Naive thymus-derived CD4-positive, alpha-beta T cell (primary cell): ENCODE measurements at places on chromosomes 12 and 14. TPM values are rescaled to one million over a fixed set of nuclear protein-coding genes. Genes with fewer than 3 reads are reported as not detected.

DNA sequence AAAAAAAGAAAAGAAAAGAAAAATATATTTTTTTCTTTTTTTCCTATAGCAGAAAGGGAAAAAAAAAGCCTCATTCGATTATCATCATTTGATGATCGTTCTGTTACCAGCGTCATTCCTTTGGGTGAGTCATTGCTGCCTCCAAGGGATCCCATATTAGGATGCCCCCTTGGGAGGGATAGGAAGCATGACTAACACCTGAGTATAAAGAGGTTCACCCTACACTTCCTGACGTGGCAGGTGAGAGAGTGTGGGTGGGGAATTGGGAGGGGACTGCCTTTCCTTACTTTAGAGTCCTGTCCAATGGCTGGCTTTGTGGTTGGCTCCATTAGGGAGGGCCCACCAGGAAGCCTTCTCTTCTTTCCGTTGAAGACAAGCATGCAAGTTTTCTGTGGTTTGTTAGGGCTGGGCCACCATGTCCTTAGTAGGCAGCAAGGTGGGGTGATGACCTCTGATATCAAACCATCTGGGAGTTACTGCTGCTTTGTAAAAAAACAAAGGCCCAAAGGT lies 56.1 kb upstream of the FUT8 start:
- DNase-seq = no peak

ZDHHC22 gene
- total RNA-seq = not detected

GPRC5A gene
- 0.05 TPM in 1 of 2 replicates, not detected in the other for total RNA-seq

- peak; percentile 96 for DNase-seq
Observed at GRCh38 chr12:48157018-48157888, at the start of gene ASB8. TSS of gene ASB8 (minus strand) at chr12:48157515. CDS start at chr12:48153496, 4,019 bp downstream.

C14orf39 gene
- total RNA-seq = not detected

PLEK2 gene
- total RNA-seq = 1.5 TPM

HPD gene
- not detected for total RNA-seq

DNA sequence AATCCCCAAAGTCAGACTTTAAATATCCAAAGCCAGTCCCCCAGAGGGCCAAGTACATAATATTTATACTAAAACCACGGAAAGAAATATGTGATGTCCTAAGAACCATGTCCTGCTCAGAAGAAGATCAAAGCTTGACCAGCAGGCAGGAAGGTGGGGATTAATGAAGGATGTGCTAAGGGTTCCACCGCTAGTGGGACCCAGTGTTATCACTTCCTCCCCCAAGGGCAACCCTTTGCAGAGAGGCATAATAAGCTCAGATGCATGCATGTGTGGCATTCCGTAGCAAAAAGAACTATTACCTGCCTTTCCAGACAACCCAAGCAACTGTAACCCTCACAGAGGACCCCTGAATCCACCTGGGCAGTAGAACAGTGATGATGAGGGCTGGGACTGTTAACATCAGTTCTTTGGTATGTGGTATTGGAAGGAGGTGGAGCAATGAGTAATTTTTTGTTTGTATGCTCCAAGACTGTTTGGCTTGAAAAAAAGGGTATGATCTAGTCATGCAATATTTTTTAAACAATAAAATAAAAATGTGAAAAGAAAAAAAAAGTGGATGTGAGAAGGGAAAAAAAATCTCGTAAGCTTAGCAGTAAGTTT lies 71.7 kb upstream of the ETV6 start:
- DNase-seq = no peak

P2RX7 gene
- 4.1 TPM for total RNA-seq

NOXRED1 gene
- total RNA-seq = 0.33 and 0.48 TPM in 2 replicates

DNA sequence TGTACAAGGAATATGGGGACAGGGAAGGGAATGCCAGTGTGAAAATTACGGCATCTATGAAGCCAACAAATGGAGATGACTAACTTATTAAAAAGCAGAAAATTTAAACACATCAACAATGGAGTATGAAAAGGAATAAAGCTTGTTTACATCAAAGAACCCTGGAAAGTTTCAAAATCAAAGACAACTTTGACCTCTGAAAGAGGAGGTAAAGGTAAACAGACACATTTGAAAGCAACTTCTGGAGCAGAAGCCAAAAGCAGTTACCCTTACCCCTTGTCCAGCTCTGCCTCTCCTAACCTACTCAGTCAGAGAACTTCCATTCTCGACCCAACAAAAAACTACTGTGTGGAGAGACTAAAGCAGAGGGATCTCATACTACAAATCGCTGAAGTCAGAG lies 184.3 kb downstream of the DUSP6 start:
- no peak for DNase-seq

SAMD4A gene
- 2.3 TPM for total RNA-seq

GRCh38 chr12:16266085-16266484 lies 11.4 kb downstream of the SLC15A5 start:
- DNase-seq = no peak

DNA sequence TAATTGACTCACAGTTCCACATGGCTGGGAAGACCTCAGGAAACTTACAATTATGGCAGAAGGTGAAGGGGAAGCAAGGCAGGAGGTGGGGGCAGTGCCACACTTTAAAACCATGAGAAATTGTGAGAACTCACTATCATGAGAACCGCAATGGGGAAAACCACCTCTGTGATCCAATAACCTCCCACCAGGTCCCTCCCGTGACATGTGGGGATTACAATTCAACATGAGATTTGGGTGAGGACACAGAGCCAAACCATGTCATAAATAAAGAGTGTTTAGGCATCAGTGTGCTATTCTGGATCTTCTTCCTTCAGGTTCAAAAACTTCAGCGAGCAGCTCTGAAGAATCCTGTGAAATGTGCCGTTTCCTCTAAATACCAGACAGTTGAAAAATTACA lies 9.7 kb downstream of the DDX47 start:
- no peak for DNase-seq

GRCh38 chr12:11427341-11427740 lies 32.0 kb upstream of the PRB2 start:
- no peak for DNase-seq

POTEG gene
- not detected for total RNA-seq

SLC16A7 gene
- 26.2 and 32.3 TPM in 2 replicates for total RNA-seq

GRCh38 chr14:20801726-20802125 lies 918 bp downstream of the RNASE1 start:
- DNase-seq = no peak

DNA sequence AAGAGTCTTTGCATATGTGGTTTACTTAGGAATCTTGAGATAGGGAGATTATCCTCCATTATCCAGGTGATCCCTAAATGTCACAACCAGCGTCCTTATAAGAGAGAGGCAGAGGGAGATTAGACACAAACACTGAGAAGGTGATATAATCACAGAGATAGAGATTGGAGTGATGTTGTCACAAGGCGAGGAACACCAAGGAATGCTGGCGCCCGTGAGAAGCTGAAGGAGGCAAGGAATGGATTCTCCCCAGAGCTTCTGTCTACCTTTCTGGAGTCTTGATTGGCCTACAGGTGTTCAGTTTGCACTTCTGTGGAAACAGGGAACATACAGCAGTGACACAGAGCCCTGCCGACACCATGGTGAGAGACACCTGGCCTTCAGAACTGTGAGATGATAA lies 101.6 kb downstream of the ANO4 start:
- no peak for DNase-seq

CLEC1B gene
- total RNA-seq = 0.91 TPM

DNA sequence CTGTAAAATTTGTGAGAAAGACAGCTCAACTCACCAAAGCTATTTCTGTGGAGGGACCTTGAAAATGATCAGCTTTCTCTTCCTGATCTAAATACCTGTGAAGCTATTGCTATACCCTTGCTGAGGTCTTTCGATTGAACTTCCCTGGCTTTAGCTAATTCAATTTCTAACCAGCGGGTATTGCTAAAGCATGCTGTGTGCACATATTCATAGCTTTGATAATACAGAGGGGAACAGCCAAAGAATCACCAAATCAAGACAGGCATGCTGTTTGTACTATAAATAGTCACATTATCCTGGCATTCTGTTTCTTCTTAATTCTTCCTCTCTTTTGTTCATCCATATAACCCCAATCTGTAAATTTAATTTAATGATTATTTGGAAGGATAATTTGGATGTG lies 233.0 kb downstream of the LRFN5 start:
- DNase-seq = no peak

DNA sequence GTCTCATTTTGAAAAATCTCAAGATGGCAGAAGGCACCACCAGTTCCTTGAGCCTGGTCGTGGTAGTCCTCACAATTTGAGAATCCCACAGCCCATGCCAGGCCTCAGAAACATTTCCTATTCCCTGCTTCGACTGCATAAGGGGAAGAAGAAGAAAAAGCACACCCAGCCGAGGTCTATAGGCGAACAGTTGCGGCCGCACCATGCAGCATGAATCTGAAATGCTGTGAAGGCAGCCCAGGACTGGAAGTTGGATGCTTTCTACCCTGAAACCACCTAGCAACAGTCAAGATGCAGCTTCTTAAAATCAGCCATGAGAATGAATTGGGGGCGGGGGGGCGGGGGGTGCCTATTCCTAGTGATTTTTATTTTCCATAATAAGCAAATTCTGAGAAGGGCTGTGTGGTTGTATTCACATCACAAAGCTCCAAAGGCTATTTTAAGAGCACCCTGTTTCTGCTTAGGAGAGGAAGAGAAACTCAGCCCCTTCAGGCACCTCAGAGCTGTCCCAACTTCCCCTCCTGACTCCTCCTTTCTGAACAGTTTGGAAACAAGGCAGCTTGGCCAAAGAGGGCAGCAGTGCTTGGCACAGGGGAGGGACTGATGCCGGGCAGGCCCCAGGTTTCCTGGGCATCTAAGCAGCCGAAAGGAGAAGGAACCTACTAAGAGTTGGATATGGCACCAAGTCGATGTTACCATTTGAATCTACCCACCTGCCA lies 172.5 kb upstream of the FOXN3 start:
- DNase-seq = no peak

GRCh38 chr12:31585271-31585670 lies 5.7 kb downstream of the DENND5B start:
- no peak for DNase-seq

DNA sequence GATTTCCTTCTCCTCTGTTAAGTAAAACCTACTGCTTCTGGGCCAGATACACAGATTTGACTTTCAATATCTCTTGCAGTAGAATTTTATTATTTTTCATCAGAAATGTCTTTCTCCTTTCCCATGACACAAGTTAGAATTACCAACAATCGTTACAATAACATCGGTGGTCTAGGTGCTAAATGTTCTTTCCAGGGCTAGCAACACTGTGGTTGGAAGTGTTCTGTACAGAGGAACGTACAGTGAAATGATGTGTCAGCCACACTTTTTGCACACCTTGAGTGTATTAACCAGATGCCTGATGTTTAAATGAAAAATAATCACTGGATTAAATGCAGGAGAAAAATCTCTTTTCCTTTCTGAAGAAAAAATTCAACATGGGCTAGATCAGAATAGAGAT lies 27.7 kb upstream of the KLRD1 start:
- DNase-seq = no peak

GRCh38 chr14:98501836-98502235 lies 770.2 kb downstream of the BCL11B start:
- DNase-seq = no peak

DNA sequence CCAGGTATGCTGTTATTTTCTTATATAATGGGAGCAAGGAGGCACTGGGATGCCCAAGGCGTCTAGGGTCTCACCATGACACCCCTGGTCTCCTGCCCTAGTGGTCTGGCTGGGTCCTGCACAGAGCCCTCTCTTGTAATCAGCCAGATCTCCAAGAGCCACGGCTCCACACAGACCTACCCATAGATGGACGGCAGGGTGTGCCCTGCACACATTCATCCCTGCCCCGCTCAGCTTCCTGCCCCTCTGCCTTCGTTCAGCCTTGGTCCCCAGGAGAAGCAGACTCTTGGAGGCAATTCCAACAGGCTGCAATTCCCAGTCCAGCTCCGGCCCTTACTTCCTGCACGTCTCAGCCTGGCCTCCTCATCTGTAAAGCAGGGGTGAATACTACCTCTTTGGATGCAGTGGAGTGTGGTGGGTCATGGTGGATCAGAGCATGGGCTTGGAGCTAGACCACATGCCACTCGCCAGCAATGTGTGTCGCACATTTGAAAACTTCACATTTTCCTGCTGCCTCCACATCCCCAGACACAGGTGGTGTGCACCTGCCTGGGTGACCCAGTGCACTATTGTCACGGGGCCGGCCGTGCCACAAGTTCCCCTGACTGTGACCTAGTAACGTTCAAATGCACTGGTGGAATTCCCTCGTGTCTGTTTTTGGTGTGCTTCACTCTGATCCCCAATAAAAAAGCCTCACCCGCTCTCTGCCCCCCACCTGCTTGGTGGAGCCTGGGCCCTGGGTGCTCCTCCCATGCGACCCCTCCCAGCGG lies 171.1 kb upstream of the PRMT8 start:
- no peak for DNase-seq

DNA sequence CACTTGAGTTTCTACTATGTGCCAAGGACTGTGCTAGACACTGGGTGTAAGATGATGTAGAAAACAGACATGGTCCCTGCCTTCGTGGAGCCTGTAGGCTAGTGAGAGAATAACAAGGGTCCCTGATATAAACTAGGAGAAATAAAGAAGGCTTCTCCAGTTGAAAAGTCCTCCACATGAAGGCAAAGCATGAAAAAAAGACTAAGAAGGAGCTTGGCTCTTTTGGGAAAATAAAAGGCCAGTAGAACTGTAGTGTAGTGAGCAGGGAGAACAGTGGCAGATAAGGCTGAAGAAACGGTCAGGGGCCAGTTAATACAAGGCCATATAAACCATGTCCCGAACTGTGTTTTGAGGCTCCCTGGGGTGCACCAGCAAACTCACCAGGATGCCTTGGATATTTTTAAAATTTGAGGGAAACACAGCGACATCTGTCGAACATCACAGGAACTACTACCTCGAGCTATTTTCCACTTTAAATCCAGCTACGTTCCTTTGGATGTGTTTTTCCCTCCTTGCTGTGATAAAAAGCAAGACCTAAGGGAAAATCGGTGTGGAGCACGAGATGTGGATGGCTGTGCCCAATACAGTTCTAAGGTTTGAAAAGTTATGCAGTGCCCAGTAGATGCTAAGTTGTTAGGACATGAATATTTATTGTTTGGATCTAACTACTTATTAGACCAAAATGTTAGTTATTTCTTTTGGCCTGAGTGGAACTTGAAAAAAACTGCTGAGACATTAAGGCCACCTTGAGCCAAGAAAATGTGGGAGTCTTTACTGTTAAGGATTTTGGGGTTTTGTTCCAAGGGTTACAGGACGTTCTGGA lies 8.5 kb upstream of the CFL2 start:
- peak; percentile 38 for DNase-seq

NOS1 gene
- not detected for total RNA-seq

DNA sequence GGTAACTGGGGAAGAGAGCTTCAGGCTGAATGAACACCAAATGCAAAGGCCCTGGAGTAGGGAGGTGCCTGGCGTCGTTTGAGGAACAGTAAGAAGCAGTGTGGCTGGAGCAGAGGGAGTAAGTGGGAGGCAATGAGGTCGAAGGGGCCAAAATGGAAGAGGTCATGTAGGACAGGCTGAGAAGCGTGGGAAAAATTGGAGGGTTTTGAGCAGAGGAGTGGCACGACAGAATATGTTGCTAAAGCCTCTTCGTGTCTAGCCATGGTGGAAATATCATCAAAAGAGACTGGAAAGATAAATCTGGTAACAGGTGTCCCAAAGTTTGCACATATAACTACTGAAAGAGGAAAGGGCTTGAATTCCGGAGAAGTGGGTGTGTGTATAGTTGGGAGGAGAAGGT lies 1.9 kb downstream of the TRIM9 start:
- no peak for DNase-seq
